ENCODE measurements at places on chromosomes 7 and 10.

- no peak for DNase-seq
These were observed 59.6 kb downstream of the RUNDC3B start for GRCh38 chr7:87687653-87688254.

DNA sequence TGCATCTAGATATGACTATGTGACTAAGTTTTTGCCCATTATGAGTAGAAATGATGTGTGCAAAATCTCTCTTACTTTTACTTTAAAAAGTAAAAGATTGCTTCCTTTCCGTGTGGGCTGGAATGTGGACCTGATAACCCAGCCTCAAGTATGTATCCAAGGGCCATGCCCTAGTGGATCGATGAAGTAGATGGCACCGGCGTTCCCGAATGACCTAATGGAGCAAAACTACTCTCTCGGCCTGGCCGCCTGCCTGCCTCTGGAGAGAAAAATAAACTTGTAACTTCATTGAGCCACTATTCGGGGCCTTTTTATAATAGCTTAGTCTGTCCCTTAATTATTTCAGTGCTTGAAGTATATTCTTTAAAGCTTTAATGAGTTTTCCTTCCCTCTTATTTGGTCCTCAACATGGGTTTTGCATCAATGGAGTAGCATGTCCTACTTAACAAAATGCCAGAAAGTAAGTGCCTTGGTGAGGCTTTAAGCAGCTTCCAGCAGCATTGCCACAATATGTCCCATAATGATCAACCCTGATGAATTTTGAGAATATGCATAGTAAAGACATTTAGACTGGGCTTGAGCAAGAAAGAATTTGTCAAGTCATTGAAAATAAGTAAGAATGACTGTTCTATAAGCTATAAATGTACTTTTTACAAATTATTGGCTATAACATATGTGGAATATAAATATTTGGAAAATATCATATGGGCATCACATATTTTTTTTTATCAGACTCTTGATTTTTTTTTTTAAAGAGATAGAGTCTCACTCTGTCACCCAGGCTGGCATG lies 61.4 kb downstream of the PLXDC2 start:
- DNase-seq = no peak

GRCh38 chr10:18297659-18298058 lies 157.4 kb downstream of the CACNB2 start:
- DNase-seq = no peak

DNA sequence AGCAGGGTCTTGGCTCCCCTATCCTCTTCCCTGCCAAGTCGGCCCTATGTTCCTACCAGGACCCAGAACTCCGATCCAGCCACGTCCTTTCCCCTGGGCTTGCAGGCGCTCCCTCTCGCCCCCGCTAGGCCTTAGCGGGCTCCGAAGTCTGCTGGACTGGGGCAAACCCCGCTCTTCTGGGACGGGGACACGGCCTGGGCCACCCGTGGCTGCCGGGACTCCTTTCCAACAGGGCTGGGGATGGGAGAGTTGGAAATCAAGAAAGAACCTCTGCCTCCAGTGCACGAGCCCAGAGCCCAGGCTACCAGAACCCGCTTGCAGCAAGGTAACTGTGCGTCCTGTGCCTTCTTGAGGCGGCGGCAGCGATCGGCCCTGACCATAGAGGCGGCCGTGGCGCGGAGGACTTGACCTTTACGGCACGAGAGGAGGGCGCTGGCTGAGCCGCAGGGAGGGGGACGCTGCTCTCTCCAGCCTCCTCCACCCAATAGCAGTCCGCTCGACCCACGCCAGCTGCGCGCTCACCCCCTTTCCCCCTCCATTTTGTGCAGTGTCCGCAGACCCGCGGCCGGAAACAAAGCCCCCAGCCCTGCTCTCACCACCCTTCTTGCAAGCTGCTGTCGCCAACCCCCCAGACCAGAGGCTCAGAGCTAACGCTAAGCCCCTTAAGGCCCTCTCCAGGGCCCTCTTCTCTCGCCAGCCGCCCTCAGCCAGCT lies 7.0 kb upstream of the HOXA11 start:
- DNase-seq = no peak

DNA sequence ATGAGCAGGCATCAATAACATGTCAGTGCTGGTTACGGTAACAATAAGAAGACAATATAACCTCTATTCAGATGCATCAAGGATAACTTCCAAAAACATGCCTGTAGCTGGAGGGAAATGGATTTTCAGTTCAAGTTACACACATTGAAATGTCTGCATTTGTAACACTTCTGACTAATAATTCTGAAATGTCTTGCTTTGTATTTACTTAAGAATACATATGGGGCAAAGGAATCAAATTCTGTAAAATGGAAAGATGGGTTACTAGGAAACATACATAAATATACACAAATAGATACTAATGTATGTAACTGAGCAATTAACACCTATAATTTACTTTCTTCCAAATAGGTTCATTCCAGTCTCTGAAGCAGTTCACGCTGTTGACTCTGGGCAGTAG lies 18.6 kb upstream of the MTPN start:
- DNase-seq = no peak

DNA sequence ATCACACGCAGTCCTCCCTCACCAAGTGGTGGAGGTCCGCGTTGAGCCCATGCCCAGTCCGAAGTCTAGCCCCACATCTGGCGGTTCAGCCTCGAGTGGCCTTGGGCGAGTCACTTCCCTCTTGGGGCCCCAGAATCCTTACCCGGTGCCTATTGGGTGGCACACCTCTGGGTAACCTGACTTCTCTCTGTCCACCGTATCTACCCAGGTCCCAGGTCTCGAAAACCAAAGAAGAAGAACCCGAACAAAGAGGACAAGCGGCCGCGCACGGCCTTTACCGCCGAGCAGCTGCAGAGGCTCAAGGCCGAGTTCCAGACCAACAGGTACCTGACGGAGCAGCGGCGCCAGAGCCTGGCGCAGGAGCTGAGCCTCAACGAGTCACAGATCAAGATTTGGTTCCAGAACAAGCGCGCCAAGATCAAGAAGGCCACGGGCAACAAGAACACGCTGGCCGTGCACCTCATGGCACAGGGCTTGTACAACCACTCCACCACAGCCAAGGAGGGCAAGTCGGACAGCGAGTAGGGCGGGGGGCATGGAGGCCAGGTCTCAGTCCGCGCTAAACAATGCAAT lies 4.3 kb downstream of the EN2 start:
- no peak for DNase-seq

- DNase-seq = no peak
These were observed 230.8 kb downstream of the ELFN1 start for GRCh38 chr7:1900847-1901246.

DNA sequence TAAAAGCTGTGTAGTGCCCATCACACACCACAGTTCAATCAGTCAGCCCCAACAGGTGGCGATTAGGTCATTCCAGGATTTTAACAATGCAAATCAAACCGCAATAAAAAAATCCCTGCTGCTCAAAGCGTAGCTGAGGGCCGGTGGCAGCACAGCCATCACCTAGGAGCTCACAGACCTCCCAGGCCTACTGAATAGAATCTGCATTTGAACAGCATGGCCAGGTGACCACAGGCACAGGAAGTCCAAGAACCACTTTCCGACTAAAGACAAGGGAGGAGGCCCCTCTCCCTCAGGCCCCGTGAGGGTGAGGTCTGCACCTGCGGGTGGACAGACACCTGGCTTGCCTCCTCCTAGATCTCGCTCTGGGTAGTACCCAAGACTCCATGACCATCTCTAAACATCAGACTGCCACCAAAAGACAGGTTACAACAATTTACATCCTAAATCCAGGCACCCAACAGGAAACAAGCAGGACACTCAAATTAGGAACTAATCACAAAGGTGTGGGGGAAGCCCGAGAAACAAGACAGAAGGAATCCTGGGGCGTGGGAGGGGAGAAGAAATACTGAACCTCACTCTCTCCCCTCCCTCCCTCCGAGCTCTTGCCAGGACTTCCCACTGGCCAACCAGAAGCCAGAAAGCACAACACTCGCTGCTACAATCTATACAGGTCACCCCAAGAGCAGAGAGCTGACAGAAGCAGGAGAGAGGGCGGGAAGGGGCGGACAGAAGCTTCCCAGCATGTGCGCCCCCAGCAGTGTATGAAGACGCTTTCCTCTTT lies 19.2 kb downstream of the GNA12 start:
- DNase-seq = no peak

- DNase-seq = no peak
These were observed 161.4 kb downstream of the ARID5B start for GRCh38 chr10:62062752-62063512.

DNA sequence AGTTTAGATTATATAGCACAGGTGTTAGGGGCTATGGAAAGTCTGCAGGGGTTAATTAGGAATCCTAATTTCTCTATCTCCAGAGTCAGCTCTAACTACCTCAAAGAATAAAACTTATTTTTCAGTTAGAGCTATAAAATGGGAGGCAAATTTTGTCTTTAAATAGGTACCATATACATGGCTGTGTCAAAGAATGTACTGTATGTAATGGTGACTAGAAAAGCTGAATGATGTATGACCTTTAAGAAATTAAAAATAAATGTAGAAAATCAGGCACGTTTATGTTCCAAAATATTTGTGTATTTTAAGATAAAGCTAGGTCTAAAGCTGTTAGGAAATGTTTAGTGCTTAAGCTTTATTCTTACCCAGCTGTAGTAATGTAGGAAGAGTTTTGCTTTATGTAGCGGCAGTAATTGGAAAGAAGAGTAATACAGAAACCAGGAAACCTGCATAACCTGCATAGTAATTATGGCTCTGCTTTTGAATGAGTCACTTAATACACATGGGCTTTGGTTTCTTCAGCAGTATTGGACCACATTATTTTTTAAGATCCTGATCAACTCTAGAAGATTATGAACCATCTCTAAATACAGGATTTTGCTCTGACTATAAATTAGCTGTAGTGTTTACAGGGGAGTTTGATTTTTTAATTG lies 85.0 kb downstream of the KMT2E start:
- no peak for DNase-seq

Data from CD4-positive, alpha-beta T cell treated with Interleukin-17A for 4 hours (primary cell).